GF-D8 (cell line): ENCODE measurements at places on chromosomes 4 and X.

DNA sequence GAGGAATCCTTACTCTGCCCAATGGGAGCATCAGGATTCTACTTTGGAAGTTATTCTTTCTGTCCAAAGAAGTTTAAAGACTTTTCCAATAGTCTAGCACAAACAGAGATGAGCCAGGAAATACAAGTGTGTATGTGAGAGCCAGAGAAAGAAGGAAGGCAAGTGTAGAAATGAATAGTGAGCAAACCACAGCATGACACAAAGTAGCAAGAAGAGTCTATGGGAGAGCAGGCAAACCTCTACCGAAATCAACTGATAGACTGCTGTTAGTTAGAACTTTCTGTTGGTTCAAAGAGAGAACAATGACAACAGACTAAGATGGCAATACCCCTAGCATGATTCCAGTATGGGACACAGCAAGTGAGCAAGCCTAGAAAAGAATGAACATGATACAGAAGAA lies 16.1 kb upstream of the GPR34 start:
- no peak for DNase-seq

- DNase-seq: no peak
These were observed 119.6 kb downstream of the KLHL13 start for GRCh38 chrX:117996918-117997480.

DNA sequence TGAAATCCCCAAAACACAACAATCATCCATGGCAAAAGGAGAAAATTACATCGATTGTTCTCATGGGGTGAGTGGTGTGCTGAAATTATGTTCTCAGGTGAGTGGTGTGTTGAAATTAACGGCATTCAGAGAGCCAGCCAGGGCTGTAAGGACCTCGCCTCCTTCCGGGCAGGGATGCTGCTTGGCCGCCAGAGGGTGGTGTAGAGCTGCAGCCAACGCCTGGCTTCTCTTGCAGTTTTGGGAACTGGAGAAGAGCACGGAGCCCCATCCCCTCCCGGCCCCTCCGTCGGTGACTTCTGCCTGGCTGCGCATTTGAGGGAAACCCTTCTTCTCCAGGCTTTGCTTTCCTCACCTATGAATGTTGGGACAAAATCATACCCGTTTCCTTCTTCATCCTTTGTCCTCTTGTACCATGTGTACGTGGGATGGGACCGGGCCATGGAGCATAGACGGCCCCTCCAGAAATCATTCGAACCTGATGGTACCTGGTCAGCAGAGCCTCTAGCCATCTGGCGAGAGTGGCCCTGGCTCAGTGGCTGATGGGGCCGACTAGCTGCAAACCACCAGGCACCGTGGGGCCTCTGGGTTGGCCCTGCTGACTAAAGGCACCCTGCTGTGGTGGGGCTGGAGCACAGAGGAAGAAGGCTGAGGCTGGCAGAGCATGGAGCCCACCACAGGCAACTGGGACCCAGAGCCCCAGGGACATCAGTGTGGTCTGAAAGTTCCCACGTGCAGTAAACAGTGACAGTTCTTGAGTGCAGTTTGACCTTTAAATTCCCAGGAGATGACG lies 28.4 kb downstream of the TRMT44 start:
- no peak for DNase-seq

DNA sequence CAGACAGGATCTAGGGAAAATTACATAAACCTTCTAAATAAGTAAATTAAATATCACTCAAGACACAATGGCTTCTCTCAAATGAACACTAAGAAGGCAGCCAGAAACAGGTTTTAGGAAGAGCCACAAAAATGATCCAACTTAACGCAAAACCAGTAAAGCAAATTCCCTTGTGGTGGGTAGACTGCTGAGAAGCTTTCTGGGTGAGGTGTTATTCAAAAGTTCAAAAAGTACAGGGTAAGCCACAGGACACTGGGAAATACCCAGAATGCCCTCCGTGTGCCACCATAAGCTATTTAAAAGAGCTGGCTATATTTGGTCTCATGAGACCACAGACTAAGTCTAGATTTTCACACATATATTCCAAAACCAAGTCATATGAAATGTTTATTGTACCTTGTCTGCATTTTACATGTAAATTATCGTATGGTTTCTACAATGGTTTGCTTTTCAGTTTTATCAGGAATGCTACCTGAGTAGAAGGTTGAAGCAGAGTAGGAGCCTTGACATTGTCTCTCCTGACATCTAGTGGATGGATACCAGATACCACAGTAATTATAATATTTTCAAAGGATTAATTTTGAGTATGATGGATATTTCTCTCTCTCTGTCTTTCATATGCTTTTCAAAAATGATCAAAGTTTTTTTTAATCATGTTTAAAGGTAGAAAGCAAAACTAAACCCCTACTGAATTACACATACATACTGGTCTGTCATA lies 109.3 kb upstream of the KLHL13 start:
- no peak for DNase-seq

- DNase-seq: no peak
These were observed 108.4 kb downstream of the AFF1 start for GRCh38 chr4:87042986-87043820.

DNA sequence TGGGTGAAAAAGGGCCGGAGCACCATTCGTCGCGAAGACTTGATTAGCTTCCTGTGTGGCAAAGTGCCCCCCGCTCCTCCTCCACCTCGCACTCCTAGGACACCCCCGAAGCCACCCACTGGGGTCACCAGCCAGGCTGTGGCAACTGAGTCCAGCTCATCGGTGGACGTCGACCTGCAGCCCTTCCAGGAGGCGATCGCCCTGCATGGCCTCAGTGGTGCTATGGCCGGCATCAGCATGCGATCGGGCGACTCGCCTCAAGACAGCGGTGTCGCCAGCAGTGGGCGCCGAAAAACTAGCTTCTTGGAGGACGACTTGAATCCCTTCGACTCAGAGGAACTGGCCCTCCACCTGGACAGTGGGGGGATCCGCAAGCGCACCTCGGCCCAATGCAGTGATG lies 126.8 kb upstream of the CXorf66 start:
- no peak for DNase-seq

GRCh38 chr4:114012749-114013148 lies 33.3 kb upstream of the ARSJ start:
- DNase-seq: no peak

GRCh38 chr4:70594196-70594595 lies 2.1 kb downstream of the AMBN start:
- no peak for DNase-seq

DNA sequence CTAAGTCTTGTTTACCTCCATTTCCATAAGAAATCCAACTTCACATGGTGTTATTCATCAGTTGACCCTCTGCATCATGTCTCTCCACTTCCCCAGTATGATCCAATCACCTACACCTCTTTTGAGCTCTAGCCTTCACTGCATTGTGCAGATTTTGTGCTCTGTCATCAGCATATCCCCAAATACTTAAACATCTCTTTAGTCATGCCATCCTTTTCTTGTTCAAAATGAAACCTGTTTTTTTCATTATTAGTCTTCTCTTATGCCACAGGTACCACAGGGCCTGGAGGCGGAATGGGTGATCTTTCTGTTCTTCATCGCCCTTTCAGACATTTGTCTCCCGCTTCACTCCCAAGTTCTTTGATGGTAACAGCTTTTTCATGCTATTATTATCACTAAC lies 382.7 kb upstream of the GALNTL6 start:
- no peak for DNase-seq

GRCh38 chr4:183262776-183263100 lies 57.3 kb downstream of the CLDN22 start:
- no peak for DNase-seq

DNA sequence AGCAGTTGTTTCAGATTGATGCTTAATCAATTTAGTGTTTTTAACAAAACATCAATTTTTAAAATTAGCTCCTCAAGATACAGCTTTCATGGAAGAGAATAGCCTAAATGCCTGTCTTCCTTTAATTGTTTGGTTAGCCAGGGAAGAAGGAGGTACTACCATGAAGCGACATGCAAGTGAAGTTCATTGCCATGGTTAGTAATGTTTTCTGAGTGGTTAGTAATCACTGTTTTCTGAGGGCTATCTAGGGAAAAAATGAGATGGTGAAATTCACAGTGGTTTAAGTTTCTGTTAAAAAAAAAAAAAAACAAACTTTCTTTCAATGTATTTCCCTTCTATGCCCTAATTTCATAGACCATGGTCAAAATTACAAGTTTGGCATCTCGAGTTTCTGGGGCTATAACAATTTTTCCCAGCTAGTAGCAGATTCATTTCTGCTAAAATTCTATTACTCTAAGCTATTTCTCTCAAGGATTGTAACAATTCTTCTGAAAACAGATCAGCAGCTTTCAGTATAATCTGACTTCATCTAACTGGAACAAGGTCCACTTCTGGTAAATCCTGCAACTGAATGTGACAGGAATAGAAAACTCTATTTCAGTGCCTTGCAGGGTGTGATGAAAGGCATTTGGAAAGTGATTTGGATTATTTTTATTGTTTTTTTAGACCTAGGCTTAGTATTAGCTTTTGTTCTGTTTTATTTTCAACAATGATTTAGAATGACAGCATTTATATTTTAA lies 157.0 kb downstream of the PCDH18 start:
- no peak for DNase-seq

- DNase-seq: no peak
These were observed 165.9 kb downstream of the PDGFC start for GRCh38 chr4:156805696-156806095.

- DNase-seq: no peak
These were observed 160.3 kb downstream of the ANK2 start for GRCh38 chr4:113209652-113210320.

- no peak for DNase-seq
These were observed 4.0 kb downstream of the PPP2R2C start for GRCh38 chr4:6468376-6468775.

DNA sequence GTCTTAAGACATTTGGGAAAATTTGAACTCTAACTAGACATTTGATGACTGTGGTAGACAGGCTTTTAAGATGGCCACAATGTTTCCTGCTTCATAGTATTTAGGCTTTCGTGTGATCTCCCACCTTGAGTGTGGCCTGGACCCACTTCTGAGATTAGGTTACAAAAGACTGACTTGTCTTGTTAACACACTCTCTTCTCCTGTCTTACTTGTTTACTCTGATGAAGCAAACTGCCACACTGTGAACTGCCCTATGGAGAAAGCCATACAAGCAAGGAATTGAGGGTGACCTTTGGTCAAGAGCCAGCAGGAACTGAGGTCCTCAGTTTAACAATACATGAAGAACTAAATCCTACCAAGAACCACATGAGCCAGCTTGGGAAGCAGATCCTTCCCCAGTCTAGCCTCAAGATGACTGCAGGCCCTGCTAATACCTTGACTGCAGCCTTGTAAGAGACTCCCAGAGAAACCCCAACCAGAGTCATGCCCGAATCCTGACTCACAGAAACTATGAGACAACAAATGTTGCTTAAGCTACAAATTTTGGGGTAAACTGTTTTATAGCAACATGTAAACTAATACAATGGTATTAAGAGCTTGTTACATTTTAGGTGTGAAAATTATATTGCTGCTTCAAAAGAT lies 20.3 kb downstream of the UBA6 start:
- DNase-seq: no peak

DNA sequence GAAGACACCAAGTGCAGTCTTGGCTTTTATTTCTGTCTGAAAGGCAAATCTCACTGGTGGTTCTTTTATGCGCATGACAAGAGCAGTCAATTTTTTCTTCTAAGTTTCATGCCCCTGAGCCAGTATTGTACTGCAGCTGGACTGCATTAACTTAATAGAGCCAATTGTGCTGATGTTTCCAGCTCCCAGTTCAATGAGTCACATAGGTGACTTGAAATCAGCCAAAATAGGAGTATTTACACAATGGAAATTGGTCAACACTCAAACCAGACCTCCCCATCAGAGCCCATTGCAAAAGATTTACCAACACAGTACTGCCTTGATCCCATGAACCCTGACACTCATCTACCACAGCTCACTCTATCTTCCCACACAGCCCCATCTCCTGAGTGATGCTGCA lies 100.3 kb upstream of the GUCY1A1 start:
- no peak for DNase-seq

GRCh38 chr4:88002786-88003185 lies 4.6 kb upstream of the PKD2 start:
- no peak for DNase-seq

DNA sequence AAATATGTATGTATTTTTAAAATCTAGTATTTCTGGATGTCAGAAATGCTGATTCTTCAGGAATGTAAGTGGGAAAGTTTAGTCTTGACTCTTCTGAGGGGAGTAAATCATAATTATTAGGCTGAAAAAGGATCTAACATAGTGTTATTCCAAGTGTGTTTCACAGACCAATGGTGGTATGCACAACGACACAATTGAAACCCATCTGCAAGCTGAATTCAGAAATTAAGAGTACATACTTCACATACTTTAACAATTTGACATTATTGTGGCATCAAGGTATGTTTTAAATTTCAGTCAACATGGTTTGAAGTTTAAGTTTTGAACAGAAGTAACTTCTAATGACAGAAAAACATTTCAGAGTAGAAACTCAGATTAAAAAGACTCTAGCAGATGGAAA lies 236.7 kb downstream of the SLC7A11 start:
- DNase-seq: no peak

- DNase-seq: no peak
These were observed 118.2 kb downstream of the VCX2 start for GRCh38 chrX:8052909-8053308.

GRCh38 chrX:154728431-154729190 lies 22.3 kb downstream of the GAB3 start:
- peak; percentile 14 for DNase-seq

DNA sequence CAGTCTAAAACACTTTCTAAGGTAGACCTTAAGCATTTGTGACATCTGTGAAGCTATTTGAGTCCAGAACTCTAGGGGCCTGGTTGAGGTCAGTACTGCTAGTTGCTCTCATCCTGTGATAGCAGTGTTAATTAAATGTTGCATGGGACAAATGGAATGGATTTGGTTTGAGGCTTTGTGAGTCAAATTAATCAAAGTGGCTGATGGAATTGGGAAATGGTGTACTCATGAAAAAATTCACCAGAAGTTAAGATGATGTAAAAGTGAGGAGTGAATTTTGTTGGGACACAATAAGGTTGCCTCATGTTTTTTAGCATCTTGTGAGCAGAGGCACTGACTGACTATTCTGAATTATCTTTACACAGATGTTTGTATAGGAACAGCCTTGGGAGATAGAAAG lies 99.2 kb upstream of the ARSJ start:
- DNase-seq: no peak

DNA sequence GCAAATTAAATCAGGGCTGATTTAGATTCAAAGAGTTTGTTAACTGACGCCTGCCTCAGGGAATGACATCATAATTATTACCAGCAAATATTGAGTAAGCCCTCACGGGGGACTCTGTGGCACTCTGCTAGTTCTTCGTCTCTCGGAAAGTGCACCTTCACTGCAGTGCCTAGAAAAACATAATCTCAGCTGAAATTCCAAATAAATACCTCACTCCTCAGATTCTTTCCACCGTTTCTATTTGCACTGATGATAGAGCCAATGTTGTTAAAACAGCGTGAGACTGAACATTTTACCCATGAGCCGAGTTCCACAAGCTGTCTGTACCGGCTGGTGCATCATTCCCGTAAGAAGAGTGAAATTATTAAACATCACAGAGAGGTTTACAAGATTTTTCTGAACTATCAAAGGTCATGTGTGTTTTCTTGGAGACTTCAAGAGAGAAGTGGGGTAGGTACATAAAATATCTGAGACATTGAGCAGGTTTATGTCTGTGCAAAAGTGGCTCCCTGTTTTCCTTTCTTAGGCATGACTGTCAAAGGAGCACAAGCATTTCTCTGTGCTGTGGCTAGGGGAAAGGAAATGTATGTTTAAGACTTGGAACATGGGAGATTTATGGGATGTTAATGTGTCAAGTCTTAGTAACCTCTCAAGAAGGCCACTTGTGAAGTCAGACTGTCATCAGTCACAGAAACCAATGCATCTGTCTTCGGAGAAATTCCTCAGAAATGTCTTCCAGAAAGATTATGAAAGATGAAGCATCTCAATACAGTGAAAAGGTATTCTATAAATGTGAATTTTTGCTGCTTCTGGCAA lies 119.6 kb downstream of the CBLL2 start:
- no peak for DNase-seq
